IMR-90 (cell line): ENCODE measurements at places on chromosomes 12 and 14. TPM values are rescaled to one million over a fixed set of nuclear protein-coding genes. Genes with fewer than 3 reads are reported as not detected.
A peak's percentile ranks its signal among the peaks of the same experiment; 100 is the strongest.

DNA sequence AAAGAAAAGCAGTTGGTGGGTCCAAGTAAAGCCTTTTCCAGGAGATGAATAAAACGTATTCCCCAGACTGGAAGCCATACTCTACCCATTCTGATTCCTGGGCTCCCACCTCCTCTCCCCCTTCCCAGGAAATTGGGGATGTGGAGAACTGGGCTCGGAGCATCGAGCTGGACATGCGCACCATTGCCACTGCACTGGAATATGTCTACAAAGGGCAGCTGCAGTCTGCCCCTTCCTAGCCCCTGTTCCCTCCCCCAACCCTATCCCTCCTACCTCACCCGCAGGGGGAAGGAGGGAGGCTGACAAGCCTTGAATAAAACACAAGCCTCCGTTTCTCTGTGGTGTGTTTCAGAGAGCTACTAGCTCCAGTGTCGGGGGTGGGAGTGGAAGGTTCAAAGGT, 822 bp upstream of the RDH5 start:
- no peak for DNase-seq

DNA sequence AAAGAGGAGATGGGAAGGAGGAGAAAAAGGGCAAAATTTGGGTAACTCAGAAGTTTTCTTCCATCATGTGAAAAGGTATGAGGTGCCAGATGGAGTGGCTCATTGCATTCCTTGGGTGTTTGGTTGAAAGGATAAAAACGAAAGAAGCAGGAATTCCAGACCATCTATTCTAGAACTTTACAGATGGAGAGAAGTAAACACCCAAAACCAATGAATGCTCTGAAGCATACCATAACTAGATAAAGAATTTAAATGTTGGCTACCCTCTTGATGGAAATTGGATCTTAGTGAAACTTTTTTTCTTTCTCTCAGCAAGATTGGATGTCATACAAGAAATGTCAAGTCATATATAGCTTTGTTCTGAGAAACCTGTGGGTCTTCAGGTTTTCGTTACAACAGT, 175.6 kb upstream of the FAR2 start:
- DNase-seq: peak; percentile 34

GRCh38 chr12:28331130-28331529, 140.9 kb downstream of the CCDC91 start:
- DNase-seq: no peak

DNA sequence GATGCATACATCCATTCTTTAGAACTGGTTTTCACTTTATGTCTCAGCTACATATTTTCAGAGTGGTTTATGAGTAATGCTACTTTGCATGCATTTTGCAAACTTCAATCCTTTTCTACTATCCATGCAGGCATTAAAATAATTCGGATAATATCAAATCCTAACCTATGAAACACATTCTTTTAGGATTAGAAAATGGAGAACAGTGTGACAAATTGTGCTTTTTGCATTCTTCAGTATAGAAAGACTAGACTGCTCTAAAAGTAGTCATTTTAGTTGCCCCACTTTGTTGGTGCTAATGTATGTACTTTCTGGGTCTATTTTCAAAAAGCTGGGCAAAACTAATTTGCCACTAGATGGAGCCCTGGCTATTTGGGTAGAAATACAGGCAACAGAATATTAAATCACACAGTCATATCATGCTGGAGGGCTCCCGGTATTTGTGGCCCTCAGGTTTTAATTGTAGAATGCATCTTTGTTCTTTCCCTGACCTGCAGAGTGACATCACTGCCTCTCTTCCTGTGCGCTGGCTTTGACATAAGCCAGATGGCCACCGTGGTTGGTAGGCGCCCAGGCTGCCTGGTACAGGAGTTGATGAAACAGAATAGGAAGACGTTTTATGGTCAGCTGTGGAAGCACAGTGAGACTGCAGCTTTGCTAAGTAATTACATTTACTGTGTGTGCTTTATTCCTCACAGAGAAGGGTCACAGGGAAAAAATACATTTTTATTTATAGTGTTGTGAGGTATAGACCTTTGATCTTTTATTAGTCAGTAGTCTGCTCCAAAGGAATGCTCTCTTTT, 28.1 kb downstream of the MSRB3 start:
- DNase-seq: peak; percentile 75

GRCh38 chr12:6852651-6853354, 853 bp downstream of the USP5 start:
- DNase-seq: peak; percentile 79

DNA sequence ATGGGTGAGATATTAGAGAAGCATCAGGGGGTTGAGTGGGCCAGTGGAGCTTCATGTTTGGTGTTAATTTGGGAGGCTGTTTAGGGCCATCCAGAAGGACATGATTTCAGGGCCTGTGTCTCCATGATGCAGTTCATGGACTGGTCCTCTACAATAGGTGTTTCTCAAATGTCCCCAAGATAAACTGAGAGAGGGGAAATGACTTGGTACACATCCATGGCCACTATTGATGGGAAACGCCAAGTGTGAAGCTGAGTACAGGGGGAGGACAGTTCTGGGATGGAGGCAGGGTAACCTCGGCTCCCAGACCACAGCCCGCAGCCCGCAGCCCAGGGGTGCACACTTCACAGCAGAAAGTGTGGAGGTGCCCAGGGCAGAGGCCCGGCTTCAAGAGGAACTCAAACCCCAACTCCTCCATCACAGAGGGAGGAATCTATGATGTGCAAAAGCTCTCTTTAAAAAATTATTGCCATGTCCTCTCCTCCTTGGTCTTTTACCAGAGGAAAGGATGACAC, 33.3 kb downstream of the CACNA2D4 start:
- no peak for DNase-seq

GRCh38 chr14:73789989-73790581, 61.5 kb upstream of the PTGR2 start:
- peak; percentile 97 for DNase-seq

DNA sequence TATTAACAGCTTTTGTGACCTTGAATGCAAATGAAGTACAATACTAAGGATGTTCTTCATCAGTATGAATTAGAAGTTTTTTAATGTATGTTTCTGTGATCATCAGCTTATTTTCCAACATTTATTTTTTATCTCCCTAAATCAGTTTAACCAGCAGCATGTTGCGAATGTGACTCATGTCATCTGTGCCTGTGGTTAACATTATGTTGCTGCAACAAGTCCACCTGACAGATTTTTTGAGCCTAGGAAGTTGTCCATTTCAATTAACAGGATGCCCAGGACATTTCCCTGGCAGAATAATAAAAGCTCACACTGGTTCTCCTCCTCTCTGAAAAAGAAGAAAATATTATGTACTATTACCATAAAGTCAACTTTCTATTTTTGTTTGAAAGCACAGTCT, 155.5 kb downstream of the SYT1 start:
- peak; percentile 29 for DNase-seq

GRCh38 chr12:81245907-81246570, 168.2 kb downstream of the ACSS3 start:
- DNase-seq: no peak

DNA sequence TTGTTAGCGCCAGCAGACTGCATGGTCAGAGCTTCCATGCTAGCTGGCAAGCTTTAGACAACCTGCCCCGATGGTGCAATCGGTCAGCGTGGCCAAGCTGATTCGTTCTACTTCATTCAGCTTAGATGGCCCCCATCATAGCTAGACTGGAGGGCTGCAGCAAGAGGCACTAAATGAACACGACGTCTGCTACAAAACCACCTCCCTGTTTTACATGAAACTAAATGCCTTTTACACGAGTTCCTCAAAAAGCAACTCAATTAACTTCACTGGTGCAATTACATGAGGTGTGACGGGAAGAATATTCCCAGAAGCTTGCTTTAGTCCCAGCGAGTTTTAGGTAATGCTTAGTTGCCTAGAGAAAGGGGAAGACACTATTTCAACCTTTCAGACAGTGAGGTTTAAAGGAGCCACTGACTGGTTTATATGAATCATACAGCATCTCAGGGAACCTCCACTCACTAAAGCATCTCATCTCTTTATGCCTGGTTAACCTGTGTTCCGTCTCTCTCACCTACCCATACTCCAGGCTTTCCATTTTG, 8.4 kb downstream of the NIN start:
- no peak for DNase-seq

- DNase-seq: no peak
Measured at GRCh38 chr14:24605435-24606190, 3.9 kb downstream of the GZMH start.

DNA sequence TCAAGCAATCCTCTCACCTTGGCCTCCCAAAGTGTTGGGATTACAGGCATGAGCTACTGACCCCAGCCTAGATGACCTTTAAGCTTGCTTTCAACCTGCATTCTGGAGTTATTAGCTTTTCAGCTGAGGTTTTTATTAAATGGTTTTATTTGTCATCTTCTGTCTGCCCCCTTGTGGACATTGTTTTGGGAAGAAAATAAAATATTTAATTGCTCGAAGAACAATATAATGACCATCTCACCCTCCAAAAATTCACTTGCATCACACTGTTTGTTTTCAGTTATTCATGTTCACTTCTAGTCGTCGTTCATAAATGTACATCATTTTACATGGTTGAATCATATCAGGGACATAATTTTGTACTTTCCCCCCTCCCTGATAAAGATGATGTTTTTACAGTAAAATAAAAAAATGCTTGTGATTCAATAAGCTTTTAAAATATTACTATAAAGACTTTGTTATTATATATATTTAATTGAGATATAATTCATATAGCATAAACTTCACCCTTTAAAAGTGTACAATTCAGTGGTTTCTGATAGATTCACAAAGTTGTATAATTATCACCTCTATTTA, 10.1 kb upstream of the SPATS2 start:
- DNase-seq: peak; percentile 75

GRCh38 chr14:77761205-77761931, 412 bp upstream of the SNW1 start:
- peak; percentile 36 for DNase-seq

DNA sequence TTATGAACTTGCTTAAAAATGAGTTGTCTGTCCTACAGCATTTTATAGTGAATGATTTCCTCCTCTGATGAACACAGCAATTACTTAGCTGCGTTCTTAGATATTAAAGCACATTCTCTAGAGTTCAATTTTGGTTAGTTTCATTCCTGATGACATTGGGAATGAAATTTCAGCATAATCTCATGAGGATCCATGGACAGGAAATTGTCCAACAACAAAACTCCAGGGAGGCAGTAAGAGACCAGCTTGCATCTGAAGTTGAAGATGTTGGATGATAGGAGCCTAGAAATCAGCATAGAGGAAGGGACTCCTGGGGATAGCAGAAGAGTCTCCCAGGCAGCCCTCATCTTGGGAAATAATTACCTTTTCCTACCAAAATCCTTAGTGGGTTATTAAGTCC, 128.7 kb upstream of the RAP1B start:
- no peak for DNase-seq

- peak; percentile 71 for DNase-seq
Measured at GRCh38 chr12:29316752-29317151, 64.2 kb downstream of the ERGIC2 start.

Gene PTGER2
- 58.5 and 59.4 TPM in 2 replicates for polyA plus RNA-seq

Gene RNF212B
- polyA plus RNA-seq: not detected in 2 replicates

Gene ADIPOR2
- polyA plus RNA-seq: 18.4 and 20.0 TPM in 2 replicates

Gene MYH7
- polyA plus RNA-seq: not detected in 2 replicates

Gene CLEC1B
- not detected in 2 replicates for polyA plus RNA-seq

Gene APOLD1
- polyA plus RNA-seq: 2.3 and 2.4 TPM in 2 replicates
